ENCODE measurements at places on chromosomes 5 and 9. TPM values are rescaled to one million over a fixed set of nuclear protein-coding genes. Genes with fewer than 3 reads are reported as not detected.

DNA sequence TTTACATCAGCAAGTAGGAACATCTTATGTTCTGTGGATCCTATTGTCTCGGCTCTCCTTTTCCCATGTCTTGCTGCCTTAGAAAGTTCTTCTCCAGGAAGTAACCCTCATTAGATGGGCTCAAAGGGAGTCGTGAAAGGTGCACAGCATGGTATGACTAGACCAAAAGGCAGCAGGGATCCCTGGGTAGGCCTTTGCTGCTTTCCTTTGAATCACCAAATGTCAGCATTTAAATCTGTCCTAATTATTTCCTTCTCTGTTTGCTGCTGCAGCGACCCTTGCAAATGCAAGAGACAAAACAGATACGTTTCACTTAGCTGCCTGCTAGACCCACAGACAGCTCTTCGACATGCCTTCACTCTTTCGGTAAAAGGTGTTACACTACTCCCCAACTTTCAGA lies 218.4 kb downstream of the ACTL7B start:
- no peak for DNase-seq

The AGPAT2 gene
- 414 TPM for total RNA-seq

DNA sequence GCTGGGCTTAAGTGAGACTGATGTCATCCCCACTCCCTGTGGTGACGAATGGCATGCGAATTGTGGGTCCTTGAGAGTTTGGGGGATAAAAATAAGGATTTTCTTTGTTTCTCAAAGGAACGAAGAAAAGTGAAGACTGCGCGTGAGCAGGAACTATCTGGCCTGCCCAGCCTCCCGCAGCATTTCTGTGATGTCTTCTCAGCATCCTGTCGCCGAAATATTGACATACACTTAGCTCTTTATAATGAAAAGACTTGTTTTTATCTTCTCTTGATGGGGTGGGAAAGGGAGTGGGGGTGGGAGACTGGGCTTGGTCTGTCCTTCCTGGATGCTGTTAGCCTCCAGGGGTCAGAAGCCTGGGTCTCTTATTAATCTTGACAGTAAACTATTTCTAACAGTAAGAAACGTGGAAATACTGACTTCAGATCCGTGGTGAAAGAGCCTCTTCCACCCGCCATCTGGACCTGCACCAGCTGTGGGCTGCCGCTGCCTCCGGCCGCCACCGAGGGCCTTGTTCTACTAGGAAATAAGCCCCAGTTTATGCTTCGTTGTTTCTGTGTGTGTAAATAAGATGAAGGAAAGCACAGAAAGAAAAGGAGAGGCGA lies 239.6 kb downstream of the FANCC start:
- no peak for DNase-seq

DNA sequence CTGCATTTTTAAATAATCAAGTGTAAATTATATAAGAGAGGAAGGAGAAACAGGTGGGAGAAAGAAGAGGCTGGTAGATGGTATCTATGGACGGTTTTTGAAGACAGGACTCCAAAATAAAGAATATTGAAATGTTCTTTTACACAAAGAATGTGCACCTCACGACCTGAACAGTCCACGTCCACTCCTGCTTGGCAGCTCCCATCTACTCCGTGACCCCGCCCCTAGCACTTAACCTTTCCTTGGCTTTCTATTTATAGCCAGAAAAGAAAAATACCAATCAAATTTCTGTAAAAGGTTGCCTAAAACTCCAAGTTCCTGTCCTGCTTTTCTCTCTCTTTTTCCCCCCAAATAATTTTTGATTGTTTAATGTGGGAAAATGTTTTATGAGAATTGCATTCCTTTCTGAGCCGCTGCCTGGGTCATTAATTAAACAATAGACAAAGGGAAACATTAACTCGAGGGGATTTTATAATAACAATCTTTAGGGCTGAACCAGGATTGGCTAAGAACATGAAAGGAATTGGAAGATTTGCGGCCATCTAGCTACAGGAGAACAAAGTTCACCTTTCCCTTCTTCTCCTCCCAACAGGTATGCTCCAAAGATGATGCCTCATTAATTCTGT lies 173.6 kb upstream of the MAP3K1 start:
- no peak for DNase-seq

GRCh38 chr5:167982-168660 lies 23.2 kb upstream of the LRRC14B start:
- DNase-seq: no peak

GRCh38 chr9:114488398-114489129 lies 16.7 kb downstream of the WHRN start:
- no peak for DNase-seq

The CDH12 gene
- total RNA-seq: not detected

- no peak for DNase-seq
Observed at GRCh38 chr5:148794275-148794674, 32.1 kb upstream of the ADRB2 start.

- no peak for DNase-seq
Observed at GRCh38 chr9:17783227-17783626, 204.4 kb downstream of the SH3GL2 start.

GRCh38 chr5:31811210-31811609 lies 172.3 kb downstream of the PDZD2 start:
- DNase-seq: no peak

The ADCY2 gene
- total RNA-seq: 12.4 TPM

DNA sequence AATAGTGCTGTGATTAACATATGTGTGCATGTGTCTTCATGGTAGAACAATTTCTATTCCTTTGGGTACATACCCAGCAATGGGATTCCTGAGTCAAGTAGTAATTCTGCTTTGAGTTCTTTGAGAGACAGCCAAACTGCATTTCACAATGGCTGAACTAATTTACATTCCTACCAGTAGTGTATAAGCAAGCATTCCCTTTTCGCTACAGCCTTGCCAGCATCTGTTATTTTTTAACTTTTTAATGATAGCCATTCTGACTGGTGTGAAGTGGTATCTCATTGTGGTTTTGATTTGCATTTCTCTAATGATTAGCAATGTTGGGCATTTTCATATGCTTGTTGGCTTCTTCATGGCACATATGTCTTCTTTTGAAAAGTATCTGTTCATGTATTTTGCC lies 308.5 kb downstream of the ARRDC3 start:
- no peak for DNase-seq

DNA sequence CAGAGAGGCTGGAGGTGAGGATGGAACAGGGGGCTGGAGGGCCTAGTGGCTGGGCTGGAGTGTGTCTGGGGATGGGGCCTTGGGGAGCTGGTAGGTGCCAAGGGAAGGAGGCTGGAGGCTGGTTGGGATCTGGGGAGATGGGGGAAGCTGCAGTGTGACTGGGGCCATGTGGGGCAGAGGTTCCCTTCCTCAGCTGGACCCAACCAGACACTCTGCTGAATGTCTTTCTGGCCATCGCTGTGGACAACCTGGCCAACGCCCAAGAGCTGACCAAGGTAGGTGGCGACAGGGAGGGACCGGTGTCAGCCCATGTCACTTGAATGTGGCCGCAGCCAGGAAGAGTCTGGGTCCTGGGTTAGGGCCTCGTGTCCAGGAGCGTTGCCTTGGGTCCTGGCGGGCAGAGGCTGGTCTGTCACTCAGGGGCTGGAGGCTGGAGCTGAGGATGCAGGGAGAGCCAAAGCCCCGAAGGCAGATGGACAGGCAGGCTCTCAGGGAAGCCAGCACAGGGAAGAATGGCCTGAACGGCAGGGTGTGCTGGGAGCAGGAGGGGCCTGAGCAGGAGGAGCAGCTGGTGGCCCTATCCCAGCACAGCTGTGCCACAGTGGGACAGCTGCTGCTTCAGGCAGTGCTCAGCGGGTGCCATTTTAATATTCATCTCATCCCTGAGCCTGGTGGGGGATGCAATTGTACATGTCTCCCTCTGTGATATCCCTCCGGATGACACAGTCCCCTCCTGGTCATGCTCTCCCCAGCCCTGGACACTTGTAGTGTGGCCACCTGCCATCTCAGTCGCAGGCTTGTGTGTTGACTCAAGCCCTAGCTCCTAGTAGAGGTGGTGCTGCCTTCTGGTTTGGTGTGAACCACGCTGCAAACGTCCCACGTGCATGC lies 132.5 kb downstream of the CACNA1B start:
- DNase-seq: no peak

The LOX gene
- total RNA-seq: 3.5 TPM

Measured in Peyer's patch (tissue), 4 donors.